Cardiac fibroblast (primary cell): ENCODE measurements at places on chromosomes 16 and 17.

DNA sequence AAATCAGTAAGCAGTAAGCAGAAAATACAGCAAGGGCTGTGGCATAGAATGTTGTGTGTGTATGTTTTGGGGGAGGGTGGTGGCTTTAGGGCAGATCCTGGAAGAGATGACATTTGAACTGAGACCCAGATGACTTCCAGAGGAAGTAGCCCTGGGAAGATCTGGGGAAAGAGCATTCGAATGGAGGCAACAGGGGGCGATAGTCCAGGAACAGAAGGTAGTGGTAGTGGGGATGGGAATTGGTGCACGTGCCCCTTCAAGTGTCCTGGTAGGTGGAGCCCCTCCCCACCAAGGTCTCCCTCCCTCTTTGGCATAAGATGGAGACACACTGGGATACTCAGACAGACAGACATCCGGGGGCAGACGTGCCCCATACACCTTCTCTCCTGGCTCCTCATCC is 14.1 kb downstream of the ARHGEF15 start:
- DNase-seq = no peak

DNA sequence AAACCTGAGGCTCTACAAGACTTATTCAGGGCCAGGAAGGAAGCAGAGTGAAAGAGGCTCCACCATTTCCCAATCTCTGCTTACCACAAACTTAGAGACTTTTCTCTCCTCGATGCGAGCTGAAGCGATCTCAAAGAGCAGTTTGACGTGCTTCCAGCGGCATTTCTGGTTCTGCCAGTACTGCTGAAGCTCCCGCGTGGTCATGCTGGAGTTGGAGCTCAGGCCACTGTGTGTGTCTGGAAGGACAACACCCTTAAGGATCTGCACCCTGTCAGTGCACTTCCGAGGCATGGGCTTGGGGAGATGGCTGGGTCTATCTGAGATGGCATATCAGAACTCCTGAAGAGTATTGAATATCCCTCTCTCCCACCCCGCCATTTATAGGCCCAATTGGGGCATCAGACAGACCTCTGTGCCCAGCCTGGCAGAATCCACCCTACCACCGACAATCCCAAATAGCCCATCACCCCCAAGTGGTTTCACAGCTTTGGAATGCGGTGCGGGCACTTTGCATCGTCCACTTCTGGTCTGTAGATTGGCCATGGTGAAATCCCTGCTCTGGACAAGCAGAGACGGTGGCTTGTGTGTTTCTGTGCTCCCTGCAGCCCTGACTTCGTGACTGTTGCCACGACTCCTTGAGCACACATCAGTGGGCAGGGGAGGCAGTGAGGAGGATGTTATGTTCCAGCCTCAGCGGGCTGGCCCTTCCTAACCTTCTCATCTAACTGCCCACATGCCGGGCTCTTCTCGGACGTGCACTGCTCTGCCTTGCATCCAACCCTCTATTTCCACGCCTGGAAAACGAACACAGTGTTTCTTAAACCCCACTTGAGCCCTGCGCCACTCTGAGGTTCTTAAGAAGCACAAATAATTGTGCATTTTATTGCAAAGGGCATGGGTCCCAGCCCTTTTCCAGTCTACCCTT is 5.2 kb downstream of the SNX20 start:
- DNase-seq = no peak

DNA sequence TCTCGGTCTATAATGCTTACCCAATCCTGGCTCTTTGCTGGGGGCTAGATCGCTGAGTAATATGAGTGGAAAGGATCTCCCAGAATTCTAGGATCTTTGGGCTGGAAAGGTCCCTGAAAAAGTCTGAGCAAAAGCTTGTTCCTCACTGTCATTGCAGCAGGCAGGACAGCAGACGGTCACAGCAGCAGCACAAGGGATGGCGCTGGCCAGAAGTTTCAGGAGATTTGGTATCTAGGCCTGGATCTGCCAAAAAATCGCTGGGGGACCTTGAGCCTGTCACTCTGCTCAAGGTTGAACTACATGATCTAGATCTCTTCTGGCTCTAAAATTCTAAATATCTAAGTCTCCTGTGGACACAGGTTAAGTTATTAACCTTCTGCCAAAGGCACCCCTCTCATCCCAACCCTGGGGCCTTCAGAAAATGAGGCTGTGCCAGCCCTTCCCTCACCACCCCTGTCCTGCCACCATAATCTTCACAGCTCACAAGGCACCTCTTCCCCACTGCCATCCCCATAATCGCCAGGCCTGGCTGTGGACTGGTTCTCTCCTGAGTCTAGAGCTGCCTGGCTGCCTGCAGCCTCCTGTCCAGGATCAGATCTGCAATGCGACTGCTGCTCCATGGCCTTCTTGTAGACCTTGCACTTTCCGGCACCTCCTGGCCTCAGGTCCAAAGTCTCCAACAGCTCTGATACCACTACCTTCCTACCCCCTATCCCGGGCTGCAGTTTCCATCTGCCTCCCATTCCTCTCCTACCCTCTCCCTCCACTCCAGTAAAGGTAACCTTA is 10.2 kb downstream of the MYO18A start:
- no peak for DNase-seq

- DNase-seq = peak; percentile 57
Measured at GRCh38 chr17:10613775-10614513, 43.2 kb downstream of the MYH3 start.

- no peak for DNase-seq
Measured at GRCh38 chr17:43315369-43315768, 81.6 kb upstream of the RNU2-1 start.
